ENCODE measurements at places on chromosomes 11 and 22. TPM values are rescaled to one million over a fixed set of nuclear protein-coding genes. Genes with fewer than 3 reads are reported as not detected.

The CBX6 gene
- total RNA-seq, result 87.9 TPM

The RTN4RL2 gene
- 0.49 TPM for total RNA-seq

The LDHAL6A gene
- total RNA-seq, result not detected

The PGM2L1 gene
- 3.1 TPM for total RNA-seq

The NCR3LG1 gene
- total RNA-seq, result 9.1 TPM

The PACSIN2 gene
- total RNA-seq, result 32.8 TPM

The TESMIN gene
- 0.24 TPM for total RNA-seq

The GAS2 gene
- total RNA-seq, result 2.3 TPM

The CELSR1 gene
- 3.1 TPM for total RNA-seq

The SHANK2 gene
- total RNA-seq, result 0.97 TPM

The HEPN1 gene
- not detected for total RNA-seq

The TH gene
- 4.9 TPM for total RNA-seq

The NCAM1 gene
- 4.2 TPM for total RNA-seq

The TRIM51 gene
- total RNA-seq, result not detected

The SLC7A4 gene
- total RNA-seq, result 11.5 TPM

The SCT gene
- not detected for total RNA-seq

The MAPK8IP1 gene
- 9.2 TPM for total RNA-seq

The GPHA2 gene
- total RNA-seq, result not detected

The MS4A7 gene
- not detected for total RNA-seq

The CPT1A gene
- total RNA-seq, result 29.4 TPM

The LSP1 gene
- 0.65 TPM for total RNA-seq

The MTFP1 gene
- 5.0 TPM for total RNA-seq

The GCAT gene
- total RNA-seq, result 20.6 TPM

The RFPL1 gene
- not detected for total RNA-seq

The SLC22A9 gene
- not detected for total RNA-seq

The OAF gene
- total RNA-seq, result 30.0 TPM

The PATZ1 gene
- 22.4 TPM for total RNA-seq

The NDUFS8 gene
- 68.1 TPM for total RNA-seq

The APOA4 gene
- not detected for total RNA-seq

The SLN gene
- not detected for total RNA-seq

The SEC14L6 gene
- not detected for total RNA-seq

The IL10RA gene
- 0.16 TPM for total RNA-seq

The SAA2 gene
- total RNA-seq, result not detected

The RAB30 gene
- total RNA-seq, result 52.7 TPM

The OR8D2 gene
- total RNA-seq, result not detected

The ESAM gene
- not detected for total RNA-seq

The CASP5 gene
- not detected for total RNA-seq

The CARNS1 gene
- total RNA-seq, result 0.16 TPM

The LAMTOR1 gene
- 119 TPM for total RNA-seq

The RAB1B gene
- 98.2 TPM for total RNA-seq

The RPL3 gene
- total RNA-seq, result 1,564 TPM

The GRM5 gene
- 0.12 TPM for total RNA-seq

The CHRM1 gene
- not detected for total RNA-seq

The E2F8 gene
- total RNA-seq, result not detected

The HIRA gene
- total RNA-seq, result 22.7 TPM

The SNX32 gene
- total RNA-seq, result 0.97 TPM

The PAMR1 gene
- 40.1 TPM for total RNA-seq

The CACNA1I gene
- under 0.01 TPM for total RNA-seq

The UPK3A gene
- not detected for total RNA-seq

The MPPED2 gene
- total RNA-seq, result not detected

The KCNJ5 gene
- 0.12 TPM for total RNA-seq

The MS4A15 gene
- total RNA-seq, result not detected

The WNT11 gene
- total RNA-seq, result 12.9 TPM
